Stimulated activated naive CD8-positive, alpha-beta T cell treated with anti-CD3 and anti-CD28 coated beads, Interleukin-15, Interleukin-2, amounts not matched to agents 100 U/mL and 50 U/mL, for 24 hours (primary cell): ENCODE measurements at places on chromosomes 12 and 14.

DNA sequence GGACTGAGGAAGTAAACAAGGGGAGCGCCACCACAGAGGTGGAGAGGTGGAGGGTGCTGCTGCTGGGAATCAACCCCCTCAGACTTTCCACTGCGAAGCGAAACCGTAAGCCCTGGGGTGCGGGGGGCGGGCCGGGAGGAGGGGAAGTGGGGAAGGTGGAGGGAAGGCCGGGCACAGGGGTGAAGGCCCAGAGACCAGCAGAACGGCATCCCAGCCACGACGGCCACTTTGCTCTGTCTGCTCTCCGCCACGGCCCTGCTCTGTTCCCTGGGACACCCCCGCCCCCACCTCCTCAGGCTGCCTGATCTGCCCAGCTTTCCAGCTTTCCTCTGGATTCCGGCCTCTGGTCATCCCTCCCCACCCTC lies at the start of gene LAG3:
Gene LAG3 (plus strand): TSS at position 190 of the 365 bp plus-strand sequence. CDS start 333 bp downstream, outside the sequence.
- DNase-seq, result peak; percentile 86

GRCh38 chr14:31159682-31160296 lies 47.8 kb downstream of the HECTD1 start:
- DNase-seq, result no peak

- no peak for DNase-seq
Measured at GRCh38 chr14:71651228-71651627, 281.0 kb upstream of the RGS6 start.

DNA sequence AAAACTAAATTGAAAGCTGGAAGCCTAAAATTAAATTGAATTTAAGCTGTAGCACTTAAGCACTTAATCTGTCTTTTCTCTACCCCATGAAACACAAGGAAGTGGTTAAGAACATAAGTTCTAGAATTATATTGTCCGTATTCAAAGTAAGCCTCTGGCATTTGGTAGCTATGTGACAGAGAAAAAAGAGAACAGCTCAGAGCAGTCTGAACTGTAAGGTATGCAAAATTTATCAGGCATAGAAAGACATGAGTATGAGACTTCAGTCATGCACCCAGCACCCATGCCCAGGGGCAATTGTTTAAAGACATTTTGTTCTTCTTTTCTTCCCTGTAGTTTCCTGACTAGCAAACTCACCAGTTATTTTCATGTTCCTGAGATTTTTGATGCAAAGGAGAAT lies 116.7 kb downstream of the KCNMB4 start:
- DNase-seq, result no peak

- no peak for DNase-seq
Measured at GRCh38 chr12:63103494-63104131, 47.4 kb downstream of the AVPR1A start.

GRCh38 chr14:60164712-60165546 lies at the start of gene DHRS7:
Gene DHRS7 (minus strand): TSS chr14:60165398. CDS start chr14:60165309, 89 bp downstream.
- peak; percentile 79 for DNase-seq

DNA sequence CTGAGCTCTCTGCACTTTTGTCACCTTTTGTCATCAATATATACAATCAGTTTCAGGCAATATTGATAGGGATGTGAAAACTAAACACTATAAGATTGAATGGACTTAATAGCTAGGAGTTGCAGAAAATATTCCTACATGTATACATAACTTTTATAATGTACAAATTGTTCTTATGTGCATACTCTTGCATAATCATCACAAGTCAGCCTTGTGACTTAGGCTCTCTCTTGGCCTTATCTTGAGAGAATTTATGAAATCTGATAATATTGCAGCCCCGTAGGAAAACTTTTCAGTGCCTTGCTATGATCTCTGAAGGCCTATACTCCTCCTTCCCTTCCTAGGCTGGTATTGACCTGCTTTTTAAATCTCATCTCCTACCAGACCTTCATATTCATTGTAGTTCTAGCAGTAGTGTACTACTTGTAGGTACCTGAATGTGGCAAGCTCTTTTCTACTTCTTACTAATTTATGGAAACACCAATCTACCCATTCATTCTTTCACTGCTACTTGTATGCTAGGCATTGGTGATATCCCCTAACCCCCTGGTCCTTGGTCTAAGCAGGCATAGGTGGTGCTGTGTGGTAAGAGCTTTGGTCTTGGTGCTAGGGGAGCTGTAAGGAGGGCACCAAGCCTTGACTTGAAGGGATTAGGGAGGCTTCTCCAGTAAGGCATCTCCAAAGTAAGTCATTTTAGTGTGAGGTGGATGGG lies 100.0 kb downstream of the PRKCH start:
- no peak for DNase-seq

DNA sequence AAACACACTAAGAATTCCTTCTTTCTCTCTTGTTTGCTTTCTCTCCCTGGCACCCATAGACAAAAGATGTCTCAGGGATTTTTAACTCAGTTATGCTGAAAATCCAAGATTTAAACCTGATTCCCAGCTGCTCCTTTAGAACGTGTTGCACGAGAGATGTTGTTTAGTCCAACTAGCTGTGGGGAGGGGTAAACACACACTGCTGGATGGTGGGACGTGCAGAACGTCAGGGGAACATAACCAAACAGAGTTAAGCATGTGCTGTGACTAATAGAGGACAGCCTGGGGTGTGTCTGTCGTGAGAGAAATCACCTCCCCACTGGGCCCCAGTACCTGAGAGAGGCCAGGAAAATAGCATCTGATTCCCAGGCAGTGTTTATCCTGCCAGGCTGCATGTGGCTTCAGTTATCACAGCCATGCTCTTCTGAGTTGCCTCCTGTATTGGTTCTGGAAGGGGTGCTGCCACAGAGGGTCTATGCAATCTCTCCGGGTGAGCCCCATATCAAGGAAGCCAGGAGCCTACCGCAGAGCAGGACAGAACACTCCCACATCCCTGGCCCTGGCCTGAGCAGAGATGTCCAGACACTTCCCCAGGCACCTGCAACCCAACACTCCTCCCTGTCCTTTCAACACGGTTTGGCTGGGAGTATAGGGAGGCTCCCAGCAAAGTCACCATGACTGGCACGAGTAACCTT lies 112.7 kb upstream of the EGLN3 start:
- no peak for DNase-seq

GRCh38 chr12:132716356-132716755 lies 5.7 kb downstream of the PGAM5 start:
- no peak for DNase-seq

DNA sequence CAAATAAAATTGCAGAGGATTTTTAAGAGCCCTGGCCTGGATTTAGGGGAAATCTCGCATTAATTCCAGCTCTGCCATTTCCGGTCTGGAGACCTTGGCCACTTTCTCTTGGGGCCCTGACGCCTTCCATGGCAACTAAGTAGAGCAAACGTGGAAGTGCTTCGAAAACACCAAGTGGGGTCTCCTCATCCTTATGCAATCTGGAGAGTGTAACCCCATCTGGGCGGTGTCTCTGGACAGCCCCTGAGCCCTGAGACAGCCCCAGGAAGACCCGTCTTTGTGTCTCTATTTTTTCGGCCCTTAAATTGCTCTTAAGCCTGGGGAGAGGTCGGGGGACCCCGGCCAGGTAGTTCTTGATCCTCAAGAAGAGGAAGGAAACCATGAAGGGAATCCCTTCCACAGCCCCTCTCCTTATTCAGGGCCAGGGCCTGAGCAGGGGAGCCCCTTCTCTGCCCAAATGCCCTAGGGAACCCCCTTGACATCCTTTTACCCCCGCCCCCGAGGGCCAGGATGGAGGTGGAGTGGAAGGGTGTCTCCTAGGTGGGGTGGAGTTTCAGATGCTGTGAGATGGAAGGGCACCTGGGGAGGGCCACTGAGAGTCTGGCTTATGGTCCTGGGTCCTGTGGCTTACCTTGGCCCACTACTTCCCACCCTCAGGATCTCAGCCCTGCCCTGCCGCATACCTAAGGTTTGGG lies 17.6 kb upstream of the NR4A1 start:
- peak; percentile 30 for DNase-seq

- no peak for DNase-seq
Measured at GRCh38 chr12:4386801-4387200, 7.3 kb upstream of the FGF23 start.

DNA sequence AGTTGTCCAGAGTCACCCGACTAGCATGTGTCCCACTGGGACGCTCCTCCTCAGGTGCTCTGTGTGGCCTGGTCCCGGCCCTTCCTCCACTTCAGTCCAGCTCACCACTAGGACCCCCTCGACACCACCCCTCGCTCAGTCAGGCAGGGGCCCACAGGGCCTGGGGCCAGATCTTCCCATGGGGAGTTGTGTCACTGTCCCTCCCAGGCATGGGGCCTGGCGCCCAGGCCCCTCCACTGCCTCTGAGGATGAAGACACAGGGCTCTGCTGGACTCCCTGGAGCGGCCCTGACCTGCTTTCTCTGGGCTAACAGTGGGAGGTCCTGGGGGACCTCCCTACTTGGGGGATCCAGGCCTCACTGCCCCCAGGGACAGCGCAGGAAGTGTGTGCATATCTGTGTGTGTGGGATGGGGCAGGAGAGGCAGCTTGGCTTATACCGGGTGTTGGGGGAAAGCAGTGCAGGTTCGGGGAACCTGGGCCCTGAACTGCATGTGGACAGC lies 43.8 kb downstream of the KRT80 start:
- DNase-seq, result no peak

- DNase-seq, result no peak
Measured at GRCh38 chr12:12191008-12191407, 75.8 kb downstream of the LRP6 start.

DNA sequence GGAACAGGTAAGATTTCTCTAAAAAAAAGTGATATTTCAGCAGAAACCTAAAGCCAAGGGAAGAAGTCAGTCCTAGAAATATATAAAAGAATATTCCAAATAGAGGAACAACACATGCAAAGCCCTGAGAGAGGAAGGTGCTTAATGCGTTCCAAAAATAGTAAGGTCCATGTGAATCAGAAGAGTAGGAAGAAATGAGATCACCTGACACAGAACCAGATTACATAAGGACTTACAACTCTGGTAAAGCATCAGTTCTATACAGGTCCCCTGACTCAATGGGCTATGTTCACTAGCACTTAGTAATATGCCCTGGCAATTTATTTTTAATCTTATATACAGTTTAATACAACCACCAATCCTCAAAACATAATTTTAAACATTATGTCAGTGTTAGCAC lies 30.0 kb downstream of the SENP1 start:
- no peak for DNase-seq

- DNase-seq, result no peak
Measured at GRCh38 chr12:8661751-8662150, 875 bp downstream of the MFAP5 start.

- no peak for DNase-seq
Measured at GRCh38 chr12:52949413-52950331, 754 bp downstream of the KRT18 start.

- DNase-seq, result no peak
Measured at GRCh38 chr12:124485371-124485770, 82.0 kb downstream of the NCOR2 start.

DNA sequence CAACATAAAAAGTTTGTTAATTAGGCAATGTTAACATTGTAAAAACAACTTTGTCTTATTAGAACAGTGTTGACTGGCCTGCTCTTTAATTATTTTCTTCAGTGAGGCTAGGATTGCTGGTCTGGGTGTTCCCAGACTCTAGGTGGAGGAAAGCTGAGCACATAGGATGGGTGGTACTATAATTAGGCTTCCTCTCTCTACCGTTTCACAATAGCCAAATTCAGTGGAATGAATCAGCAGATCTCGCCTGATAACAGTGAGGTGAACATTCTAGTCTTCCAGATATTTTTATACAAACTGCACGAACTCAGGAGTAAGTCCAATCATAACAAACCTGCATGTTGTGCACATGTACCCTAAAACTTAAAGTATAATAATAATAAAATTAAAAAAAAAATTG lies 11.9 kb downstream of the PTGDR start:
- DNase-seq, result no peak

- DNase-seq, result no peak
Measured at GRCh38 chr12:24617471-24617870, 331.4 kb downstream of the BCAT1 start.

DNA sequence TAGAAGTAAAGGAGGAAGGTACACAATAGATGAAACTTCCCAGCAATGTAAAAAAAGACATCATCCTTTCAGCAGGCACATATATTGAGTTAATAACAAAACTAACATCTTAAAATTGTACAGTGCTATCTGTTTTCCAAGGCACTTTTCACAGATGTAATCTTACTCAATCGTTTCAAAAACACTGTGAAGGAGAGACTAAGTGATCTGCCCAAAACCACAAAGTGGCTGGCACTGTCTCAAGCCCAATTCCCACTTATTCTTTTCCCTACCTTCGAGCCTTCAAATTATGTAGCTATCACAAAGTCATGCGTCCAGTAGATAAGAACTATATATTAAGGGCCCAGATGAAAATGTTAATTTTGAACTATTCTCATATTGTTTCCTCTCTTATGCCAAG lies 193.6 kb upstream of the RASSF8 start:
- DNase-seq, result no peak

DNA sequence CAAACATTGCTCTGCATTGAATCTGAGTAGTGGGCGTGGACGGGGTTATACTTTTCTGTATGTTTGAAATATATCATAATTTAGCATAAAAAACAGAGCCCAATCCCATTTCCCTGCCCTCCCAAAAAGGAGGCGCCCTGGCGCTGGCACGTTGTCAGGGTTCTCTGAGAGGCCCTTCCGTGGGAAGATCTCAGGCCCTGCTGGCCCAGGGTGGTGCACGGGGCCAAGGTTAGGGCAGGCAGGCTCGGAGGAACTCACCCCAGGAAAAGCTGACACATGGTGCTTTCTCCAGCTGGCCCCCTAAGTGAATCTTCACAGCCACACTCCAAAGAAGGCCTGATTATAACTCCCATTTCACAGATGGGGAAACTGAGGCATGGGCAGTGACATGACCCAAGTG lies 17.2 kb downstream of the DIO3 start:
- no peak for DNase-seq

DNA sequence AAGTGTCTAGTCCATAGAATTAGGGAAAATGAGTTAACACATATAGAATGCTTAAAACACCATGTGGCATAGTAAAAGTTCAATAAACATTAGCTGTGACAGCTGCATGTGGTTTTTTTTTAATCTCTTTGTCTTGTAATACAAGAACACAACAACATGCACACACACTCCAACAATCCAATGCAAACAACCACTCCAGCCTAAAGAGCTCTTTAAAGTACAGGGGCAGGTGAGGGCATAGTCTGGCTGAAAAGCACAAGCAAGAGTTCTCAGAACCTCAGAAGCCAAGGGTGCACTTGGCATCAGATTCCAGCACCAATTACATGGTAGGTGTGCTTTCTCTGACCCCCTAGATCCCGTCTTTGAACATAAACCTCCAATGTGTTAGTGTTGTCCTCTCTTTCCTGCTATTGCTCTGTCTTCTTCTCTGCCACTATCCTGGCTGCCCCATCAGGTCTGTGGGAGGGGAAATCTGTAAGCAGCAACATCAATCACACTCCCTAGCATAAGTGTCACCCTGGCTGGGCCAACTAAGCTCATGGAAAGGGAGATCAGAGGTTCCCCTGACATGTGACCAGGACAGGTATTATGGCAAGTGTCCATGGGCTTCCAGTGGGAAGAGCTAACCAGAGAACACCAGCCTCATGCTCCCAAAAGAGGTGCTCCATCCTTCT lies 91.0 kb downstream of the SLC8A3 start:
- no peak for DNase-seq

GRCh38 chr14:71734885-71735284 lies 197.3 kb upstream of the RGS6 start:
- DNase-seq, result no peak

GRCh38 chr14:41986700-41987099 lies 380.0 kb downstream of the LRFN5 start:
- DNase-seq, result no peak

GRCh38 chr12:54044425-54045103 lies 9.1 kb upstream of the HOXC4 start:
- DNase-seq, result no peak
